ENCODE measurements at places on chromosomes 6 and 20.

GRCh38 chr20:3209946-3210317, 634 bp downstream of the ITPA start:
- no peak for DNase-seq

- no peak for DNase-seq
Measured at GRCh38 chr6:24718449-24719124, 367 bp downstream of the C6orf62 start.

DNA sequence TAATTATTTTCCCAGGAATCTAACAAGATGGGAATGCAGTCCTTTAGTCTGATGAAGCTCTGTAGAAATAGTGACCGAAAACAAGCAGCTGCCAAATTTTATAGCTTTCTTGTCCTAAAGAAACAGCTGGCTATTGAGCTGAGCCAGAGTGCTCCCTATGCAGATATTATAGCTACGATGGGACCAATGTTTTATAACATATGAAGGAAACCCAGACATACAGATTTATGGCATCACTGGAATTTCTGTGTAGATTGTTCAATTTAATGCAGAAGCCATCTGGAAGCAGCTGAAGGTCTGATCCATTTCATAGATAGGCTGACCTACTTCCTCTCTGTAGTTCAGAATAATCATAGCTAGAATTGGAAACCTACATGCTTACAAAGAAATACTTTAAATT, 11.8 kb upstream of the SNPH start:
- no peak for DNase-seq

DNA sequence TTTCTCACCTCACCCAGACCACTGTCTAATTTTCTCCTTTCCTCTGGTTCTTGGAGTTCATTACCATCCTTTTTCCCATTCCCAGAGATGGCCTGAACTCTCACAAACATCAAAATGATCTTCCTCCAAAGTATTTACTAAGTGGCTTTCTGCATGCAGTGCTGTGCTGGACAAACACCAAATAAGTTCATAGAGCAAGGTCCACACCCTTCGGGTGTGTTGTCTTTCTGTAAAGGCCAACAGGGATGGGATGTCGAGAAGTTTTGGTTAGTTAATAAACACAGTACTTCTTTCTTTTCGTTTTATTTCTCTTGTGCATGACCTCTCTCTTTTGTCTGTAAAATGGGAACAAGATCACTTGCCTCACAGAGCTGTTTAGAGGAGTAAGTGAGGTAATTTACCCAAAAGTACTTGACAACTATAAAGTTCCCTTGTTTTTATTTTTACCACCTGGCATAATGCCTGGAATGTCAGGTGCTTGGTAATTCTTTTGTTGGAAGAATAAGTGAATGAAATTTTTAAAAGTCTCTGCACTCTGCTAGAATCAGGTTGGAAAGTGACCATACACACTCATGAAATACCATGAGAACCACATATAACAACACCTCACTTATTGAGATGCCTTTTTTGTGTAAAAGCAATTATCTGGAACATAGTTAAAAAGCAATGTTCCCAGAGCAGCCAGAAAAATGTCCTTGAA, 22.8 kb upstream of the CCN6 start:
- no peak for DNase-seq

GRCh38 chr20:55406891-55407290, 598.4 kb downstream of the CBLN4 start:
- DNase-seq: no peak

DNA sequence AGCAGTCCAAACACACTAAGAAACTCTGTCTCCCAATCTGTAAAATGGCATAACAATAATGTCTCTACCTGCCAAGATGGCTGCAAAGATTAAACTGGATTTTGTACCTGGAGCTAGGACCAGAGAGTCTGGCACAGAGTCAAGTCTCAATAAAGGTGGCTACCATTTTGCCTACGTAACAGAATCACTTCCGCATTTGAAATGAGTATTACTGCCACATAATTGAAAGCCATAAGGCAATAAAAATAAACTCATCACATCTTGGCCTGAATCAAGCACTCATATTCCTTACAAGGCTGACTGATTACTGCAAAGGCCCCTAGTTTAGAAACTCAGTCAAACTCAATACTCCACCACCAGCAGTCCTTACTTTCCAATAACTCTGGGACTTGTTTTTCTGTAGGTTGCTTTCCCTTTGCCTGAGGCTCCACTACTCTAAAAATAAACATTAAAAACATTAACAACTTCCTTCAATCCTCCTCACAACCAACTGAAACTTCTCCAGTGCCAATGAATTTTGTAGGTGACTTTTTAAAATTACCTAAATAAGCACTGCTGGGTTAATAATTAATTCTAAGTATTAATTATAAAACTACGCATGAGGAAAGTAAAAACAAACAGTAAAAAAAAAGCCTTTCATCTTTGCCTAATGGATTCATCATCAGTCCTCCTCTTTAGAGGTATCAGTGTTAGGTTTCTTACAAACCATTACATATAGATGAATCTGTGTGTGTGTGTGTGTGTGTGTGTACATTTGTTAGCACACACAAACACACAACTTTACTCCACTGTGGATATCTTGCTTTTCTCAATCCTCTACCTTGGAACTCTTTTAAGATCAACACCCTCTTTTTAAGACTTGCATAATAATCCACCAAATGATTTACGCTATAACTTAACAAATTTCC, 3.7 kb downstream of the KIF16B start:
- no peak for DNase-seq

Data from HS-5 (cell line).